AML-193 (cell line): ENCODE measurements at places on chromosomes 6 and 20.

DNA sequence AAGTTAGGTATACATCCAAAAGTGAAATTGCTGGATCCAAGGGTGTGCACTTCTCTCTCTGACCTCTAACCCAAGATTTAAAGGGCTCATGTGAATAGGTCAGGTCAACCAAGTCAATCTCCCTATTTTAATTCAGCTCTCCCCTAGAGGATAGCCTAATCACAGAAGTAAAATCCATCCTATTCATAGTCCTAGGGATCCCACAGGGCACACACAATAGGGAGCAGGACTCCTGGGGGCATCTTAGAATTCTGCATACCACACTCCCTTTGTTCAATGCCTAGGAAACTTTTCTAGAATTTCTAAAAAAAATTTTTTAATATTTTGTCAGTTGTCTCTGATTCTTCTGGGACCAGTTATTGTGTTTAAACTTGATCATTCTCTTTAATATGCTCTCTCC lies 35.1 kb downstream of the CST9L start:
- DNase-seq: no peak

DNA sequence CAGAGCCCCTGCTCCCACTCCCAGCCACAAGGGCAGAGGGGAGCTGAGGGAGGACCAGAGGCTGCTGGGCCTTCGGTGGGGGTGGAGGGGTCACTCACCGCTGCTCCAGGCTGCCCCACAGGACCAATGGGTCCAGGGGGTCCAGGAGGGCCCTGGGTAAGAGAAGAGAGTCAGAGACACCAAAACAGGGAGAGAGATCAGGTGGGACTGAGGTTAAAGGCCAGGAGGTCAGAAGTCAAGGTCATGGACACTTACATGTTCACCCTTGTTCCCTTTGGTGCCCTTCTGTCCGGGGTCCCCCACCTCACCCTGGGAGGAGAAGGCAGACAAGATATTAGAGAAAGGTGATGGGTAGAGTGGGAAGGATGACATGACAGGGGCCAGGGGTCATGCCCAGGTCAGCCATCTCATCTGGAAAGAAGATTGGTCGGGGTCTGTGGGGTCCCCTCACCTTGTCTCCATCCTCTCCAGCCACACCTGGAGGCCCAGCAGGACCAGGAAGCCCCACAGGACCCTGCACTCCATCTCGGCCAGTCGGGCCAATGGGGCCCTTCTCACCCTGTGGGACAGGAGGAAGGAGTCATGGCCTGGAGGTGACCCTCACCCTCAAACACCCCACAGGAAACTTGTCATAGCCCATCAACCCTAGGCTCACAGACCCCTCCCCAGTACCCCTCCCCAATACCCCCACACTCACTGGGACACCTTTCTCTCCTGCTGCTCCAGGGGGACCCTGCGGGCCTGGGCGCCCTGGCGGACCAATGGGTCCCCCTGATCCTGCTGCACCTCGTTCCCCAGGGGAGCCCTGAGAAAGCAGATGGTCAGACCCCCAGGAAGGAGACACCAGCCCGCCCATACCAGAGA lies 21.0 kb downstream of the COL11A2 start:
- no peak for DNase-seq

GRCh38 chr6:145681965-145682364 lies 53.4 kb downstream of the EPM2A start:
- DNase-seq: no peak

GRCh38 chr20:19922716-19923115 lies 94.4 kb upstream of the NAA20 start:
- DNase-seq: no peak

DNA sequence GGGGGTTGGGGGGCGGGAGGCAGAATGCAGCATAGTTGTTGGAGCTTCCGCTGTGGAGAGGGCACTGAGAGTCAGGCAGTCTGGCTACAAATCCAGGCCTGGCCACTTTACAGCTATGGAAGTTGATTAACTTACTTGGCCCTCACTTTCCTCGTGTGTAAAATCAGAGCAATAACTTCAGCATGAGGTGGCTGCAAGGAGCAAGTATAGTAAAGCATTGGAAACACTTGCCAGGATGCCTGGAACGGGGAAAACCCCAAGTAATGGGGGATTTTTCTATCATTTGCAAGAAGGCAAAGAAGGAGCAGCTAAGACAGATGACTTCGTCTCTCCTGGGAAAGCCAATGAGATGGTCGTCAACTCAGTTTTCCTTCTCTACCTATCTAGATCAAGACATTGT lies 35.8 kb downstream of the AGPAT4 start:
- DNase-seq: no peak

DNA sequence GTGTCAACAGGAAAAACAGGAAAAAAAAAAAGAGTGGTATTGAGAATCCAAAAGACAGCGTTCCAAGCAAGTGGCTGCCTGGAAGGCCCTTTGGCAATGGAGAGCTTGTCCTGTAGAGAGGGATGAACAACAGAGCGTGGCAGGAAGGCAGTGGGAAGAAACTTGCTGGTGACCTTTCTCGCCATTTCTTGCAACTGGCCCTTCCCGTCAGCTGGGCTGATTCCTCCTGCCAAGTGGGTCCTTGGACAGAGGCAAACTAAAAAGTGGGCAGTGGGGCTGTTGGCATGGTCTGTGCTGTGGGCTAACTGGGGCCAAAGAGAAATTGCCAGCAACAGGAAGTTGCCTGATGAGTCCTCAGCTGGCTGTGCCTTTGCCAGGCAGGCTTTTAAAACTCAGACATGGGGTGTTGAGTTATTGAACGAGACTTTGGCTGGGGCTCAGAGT lies 43.9 kb upstream of the CLDN20 start:
- DNase-seq: no peak

DNA sequence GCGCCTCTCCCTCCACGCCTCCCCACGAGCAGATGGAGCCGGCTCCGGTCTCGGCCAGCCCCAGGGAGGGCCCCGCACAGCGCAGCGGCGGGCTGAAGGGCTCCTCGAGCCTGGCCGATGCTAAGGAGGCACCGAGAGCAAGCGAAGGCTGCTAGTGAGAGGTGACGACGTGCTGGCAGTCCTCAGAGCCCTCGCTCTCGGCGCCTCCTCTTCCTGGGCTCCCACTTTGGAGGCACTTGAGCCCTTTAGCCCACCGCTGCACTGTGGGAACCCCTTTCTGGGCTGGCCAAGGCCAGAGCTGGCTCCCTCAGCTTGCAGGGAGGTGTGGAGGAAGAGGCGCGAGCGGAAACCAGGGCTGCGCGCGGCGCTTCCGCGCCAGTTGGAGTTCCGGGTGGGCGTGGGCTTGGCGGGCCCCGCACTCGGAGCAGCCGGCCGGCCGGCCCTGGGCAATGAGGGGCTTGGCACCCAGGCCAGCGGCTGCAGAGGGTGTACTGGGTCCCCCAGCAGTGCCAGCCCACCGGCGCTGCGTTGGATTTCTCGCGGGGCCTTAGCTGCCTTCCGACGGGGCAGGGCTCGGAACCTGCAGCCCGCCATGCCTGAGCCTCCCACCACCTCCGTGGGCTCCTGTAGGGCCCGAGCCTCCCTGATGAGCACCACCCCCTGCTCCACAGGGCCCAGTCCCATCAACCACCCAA lies 2.5 kb upstream of the TMEM14C start:
- DNase-seq: peak; percentile 53

DNA sequence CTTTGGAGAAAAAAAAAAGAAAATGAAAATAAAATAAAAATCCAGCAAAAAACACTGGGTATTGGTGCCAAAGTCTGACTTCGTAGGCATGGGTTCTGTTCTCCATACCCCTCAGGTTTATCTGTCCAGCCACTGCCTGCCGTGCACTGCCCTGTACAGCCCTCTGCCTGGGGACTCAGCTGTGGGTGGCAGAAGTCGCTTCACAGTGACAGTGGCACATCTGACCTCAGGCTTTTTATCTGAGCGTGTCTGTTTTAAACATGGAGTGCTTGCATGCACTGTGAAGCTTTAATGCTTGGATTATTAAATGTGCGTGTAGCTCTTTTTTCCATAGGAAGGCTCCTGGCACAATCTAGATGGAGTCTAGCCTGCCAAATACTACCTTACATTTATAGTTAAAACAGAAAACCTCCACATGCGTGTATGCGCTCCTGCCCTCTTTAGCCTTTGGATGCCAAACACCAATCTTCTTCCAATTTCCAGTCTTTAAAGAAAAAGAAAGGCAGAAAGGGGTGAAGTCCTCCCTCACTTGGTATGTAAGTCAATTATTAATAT lies 375.5 kb downstream of the UTRN start:
- DNase-seq: no peak

- no peak for DNase-seq
These were observed 12.8 kb upstream of the NUP153 start for GRCh38 chr6:17719323-17720041.

DNA sequence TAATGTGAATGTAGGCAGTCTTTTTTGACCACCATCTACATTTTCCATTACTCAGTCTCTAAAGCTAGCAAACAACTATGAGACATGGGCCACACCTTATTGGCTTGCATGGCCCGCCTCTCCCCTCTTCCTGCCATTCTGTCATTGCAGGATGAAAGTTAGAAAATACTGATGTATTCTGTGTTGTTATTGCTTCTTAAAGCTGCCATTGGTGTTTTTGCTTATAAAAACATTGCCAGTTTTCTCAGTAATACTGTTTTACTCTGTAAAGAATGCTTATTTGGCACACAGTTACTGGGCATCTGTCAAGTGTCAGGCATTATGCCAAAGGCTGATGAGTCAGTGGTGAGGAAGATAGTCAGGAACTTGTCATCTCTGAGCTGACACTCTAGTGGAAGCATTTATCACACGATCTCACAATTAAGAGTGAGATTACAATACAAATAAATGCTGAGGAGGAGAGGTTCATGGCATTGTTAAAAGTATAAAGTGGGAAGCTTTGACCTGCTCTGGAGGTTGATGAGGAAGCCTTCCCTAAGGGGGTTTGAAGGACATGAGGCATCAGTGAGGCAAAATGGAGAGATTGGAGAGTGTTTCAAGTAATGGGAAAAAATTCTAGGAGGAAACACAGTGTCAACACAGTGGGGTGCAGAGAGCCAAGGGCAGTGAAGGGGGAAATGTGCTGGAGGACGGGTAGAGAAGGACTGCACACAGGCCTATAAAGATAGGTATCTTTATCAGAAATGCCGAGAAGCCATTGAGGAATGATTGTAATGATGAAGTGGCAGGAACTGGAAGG lies 14.7 kb downstream of the KLHL32 start:
- DNase-seq: no peak

- no peak for DNase-seq
These were observed 92.7 kb downstream of the L3MBTL3 start for GRCh38 chr6:130111031-130111430.

- DNase-seq: no peak
These were observed 529.9 kb upstream of the MMS22L start for GRCh38 chr6:97812940-97813339.

DNA sequence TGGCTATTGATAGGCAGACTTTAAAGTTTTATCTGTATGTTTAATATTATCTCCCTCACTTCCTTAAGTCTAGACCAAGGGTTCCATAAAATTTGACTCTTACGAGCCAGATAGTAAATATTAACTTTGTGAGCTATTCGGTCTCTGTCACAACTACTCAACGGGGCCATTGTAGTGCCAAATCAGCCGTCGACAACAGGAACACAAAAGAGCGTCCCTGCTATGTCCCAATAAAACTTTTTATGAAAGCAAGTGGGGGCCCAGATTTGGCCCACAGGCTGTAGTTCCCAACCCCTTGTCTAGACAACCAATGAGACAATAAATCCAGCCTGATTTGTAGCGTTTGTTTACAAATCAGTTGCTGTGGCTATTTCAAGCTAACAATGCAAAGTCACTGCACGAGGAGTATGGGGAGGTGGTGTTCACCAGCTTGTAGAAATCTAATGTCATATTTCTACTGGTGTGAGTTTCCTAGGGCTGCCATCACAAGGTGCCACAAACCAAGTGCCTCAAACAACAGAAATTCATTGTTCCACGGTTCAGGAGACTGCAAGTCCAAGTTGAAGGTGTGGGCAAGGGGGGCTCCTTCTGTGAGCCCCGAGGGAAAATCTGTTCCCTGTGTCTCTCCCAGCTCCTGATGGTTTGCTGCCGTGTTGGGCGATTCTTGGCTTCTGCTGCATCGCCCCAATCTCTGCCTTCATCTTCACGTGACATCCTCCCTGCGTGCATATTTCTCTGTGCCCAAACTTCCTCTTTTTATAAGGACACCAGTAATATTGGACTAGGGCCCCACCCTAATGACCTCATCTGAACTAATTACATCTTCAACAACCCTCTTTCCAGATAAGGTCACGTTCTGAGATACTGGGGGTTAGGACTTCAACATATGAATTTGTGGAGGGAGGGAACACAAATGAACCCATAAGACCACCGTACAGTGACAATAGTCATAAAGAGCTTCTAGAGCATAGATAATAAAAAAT lies 356.0 kb upstream of the JARID2 start:
- DNase-seq: no peak

DNA sequence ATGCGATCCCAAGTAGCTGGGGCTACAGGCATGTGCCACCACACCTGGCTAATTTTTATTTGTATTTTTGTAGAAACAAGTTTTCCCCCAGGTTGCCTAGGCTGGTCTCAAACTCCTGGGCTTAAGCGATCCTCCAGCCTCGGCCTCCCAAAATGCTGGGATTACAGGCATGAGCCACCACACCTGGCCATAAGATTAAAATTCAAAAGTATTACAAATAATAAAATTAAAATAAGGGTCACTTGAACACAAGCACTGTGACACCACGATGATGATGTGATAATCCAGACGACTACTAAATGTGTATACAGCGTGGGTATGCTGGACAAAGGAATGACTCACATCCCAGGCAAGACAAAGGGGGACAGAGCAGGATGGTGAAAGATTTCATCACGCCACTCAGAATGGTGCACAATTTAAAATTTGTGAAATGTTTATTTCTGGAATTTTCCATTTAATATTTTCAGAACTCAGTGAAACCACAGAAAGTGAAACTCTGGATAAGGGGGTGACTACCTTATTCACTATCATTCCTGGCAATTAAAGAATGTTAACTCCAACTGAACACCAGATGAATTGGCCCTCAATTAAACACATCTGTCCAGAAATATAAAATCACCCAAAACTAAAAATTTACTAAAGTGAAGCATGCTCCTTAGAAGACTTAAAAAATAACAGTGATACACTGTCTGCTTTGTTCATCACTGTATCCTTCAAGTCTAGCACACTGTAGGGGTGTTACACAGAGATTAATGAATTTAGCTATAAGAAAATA lies 13.1 kb downstream of the B4GALT5 start:
- peak; percentile 25 for DNase-seq

DNA sequence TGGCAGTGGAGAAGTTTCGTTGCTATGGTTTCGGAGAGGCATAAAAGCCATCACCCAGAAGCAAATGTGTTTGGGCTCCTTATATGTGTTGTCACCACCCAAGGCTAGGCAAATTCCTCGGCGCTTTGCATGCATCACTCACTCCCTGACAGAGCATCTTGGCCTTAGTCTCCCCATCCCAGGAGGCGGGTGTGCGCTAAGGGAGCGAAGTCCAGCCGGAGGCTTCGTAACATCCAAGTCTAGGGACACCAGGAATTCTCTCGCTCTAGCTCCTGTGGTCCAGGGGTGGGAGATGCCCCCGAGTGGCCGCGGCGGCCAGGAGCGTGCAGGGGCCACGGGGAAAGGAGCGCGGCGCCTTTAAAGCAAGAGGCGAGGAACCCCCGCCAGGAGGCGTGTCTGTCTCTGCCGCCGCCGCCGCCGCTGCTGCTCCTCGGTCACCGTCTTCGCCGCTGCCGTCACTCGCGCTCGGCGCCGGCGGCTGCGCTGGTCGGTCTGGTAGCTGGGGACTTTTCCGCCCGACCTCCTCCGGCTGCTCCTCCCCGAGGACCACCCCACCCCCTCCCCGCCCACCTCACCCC lies at the start of gene GRIK2:
TSS of gene GRIK2 (plus strand) at position 458 of the 578 bp plus-strand sequence.
- DNase-seq: no peak
